ENCODE measurements at places on chromosomes 1 and 21.

DNA sequence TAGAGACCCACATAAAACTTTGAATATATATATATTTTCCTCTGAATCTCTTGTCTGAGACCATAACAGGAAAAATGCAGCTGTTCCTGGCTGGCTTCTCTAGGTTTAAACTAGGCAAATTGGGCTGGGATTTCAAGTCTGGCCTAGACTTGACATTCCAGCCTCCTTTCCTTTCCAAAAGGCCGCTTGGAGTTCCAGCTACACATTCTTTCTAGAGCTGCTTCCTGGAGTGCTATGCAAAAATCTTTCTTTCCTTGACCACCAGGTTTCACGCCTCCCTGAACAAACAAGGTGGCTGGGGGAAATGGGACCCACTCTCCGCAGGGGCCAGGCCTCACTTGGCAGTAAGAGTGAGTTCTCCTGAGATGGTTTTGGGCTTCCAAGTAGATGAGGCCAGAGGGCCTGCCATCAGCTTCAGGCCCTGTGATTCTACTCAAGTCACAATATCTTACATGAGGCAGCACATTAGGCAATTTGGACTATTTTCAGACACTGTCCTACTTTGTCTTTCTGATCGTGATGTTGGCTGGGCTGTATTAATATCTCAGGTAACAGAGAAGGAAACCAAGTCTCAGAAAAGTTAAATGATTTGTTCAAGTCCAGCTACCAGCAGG, 102.4 kb downstream of the FAM78B start:
- no peak for DNase-seq

DNA sequence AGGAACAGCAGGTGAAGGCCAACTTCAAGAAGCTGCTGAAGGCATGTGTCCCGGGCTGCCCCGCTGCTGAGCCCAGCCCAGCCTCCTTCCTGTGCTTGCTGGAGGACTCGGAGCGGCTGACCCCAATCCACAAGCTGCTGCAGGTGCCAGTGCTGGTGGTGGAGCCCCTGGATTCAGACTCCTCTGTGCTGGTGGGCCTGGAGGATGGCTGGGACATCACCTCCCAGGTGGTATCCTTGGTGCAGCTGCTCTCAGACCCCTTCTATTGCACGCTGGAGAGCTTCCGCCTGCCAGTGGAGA, 20.1 kb upstream of the NPPB start:
- DNase-seq = no peak

GRCh38 chr1:17546946-17547670, 7.6 kb downstream of the ARHGEF10L start:
- no peak for DNase-seq

DNA sequence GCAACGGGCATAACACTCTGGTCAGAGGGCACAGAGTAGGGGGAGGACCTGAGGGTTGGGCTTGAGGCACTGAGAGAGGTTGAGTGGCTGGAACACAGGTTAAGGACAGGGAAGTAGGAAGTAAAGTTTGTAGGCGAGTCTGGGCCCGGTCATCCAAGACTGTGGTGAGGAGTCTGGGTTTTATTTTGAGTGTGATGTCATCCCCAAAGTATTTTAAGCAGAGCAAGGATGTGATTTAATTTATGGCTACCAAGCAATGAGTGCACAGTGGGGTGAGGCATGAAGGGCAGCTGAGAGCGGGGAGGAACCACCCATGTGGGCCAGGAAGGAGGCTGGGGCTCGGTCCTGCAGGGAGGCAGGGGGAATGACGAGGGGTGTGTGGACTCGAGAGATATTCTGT, 11.2 kb upstream of the VWA5B1 start:
- no peak for DNase-seq

DNA sequence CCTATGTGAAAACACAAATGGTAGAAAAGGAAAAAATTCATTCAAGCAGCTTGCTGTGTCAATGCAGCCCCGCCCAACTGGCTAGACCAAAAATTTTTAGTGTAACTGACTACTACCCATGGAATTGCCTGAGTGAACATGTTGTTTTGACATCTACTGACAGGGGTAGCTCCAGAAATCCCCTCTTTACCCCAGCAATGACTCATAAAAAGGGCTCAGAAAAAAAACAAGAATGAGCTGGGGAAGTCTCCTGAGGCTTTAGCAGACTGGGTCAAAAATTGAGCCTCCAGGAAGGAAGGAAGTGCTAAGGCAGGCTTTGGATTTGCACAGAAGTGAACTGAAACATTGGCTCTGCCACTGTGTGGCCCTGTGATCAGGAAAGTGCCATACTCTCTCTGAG, 24.4 kb upstream of the FGGY start:
- no peak for DNase-seq

- DNase-seq = no peak
Observed at GRCh38 chr1:34263406-34263805, 86.7 kb downstream of the C1orf94 start.
